Suprapubic skin (tissue), 4 donors: ENCODE measurements at places on chromosomes 12 and 14.

- no peak for DNase-seq
Observed at GRCh38 chr12:16218934-16219751, 58.3 kb downstream of the SLC15A5 start.

GRCh38 chr12:128910629-128911028 is 57.4 kb downstream of the GLT1D1 start:
- DNase-seq = no peak

- no peak for DNase-seq
Observed at GRCh38 chr12:3127832-3128231, 50.7 kb downstream of the TSPAN9 start.

DNA sequence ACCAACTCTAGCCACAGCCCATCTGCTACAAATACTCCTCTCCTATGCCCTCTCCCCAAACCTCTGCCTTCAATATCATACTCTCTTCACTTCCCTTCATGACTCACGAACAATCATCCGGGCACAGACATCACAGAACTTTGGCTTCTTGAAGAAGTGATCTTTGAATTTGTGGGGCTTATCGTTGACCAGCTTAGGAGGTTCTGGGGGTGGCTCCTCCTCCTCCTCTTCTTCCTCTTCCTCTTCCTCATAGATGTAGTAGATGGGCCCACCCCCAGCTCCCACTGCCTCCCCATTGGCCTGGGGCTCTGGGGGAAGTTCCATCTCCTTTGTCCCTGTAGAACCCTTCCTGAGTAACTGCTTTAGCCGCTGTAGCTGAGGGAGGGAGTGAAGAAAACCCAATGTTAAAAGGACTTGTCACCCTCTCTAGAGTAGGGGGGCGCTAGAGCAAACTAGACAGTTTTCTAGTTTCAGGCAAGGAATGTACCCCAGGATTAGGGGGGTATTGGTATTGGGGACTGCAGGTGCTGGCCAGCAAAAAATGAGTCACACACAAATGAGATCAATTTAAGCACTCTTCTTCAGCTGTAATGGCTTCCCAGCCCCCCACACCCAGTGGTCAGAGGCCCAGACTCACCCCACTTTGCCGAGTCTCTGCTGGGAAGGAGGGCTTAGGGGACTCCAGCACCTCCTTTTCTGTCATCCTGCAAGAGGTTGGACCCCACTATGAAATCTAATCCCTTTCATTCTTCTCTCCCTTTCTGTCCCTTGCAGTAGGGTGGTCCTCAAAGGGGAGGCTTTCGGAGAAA is 1.8 kb downstream of the STAC3 start:
- no peak for DNase-seq

DNA sequence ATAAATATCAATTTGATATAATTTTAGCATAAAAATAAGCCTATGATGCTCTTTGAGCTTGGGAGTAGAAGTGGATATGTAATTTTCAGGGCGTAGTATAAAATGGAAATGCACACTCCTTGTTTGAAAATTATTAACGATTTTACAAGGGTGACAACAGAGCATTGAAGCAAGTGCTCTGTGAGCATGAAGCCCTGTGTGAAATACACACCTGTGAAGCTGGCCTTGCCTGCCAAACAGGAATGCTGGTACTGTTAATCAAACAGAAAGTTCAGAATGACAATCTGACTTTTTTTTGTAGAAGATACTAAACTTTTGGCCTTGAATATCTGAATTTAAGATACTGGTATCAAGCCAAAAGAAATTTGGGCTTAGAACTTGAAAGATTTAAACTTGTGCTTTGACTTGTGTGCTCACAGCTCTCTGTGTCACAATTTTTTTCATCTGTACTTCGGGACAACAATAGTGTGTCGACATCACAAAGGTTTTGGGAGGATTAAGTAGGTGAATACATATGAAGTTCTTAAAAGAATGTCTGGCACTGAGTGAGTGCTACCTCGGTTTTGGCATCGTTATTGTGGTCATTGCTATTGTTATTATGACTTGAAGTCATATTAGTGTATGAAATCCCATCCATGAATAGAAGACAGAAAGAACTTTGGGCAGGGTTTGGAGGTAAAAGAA is 47.3 kb downstream of the LRRK2 start:
- no peak for DNase-seq

GRCh38 chr12:24109381-24110039 is 160.0 kb upstream of the SOX5 start:
- DNase-seq = no peak

DNA sequence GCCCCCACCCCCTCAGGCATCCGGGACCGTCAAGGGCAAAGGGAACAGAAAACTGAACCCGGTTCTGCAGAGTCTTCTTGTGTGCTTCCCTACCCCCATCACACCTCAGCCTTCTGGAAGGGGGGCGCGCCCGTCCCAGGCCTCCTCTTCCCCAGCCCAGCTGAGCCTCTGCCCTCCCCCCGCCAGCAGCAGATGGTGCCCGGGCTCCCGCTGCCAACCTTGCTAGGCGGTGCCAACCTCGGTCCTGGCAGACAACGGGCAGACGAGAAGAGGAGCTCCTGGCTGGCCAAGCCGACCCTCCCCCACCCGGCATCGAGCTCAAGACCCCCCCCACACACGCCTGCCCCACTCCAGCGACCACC is 8.7 kb downstream of the STAC3 start:
- DNase-seq = peak; percentile 77

DNA sequence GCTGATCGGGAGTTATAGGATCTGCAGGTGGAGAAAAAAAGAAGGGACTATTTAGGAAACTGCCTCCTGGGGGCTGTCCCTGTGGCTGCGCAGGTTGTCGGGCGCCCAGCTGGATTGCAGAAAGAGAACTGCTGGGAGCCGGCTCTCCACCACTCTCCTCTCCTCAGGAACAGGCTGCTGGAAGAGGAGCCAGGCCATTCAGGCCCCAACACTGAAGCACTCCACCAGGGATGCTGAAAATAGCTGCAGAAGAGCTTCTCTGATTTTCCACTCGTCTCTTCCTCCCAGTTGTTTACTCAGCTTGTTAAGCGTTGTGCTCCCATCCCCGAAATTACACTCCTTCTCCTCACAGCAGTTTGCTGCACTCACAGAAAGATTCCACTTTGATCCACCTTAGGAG is 347.3 kb downstream of the GLT1D1 start:
- DNase-seq = no peak

GRCh38 chr12:3130057-3130830 is 53.1 kb downstream of the TSPAN9 start:
- no peak for DNase-seq

- DNase-seq = no peak
Observed at GRCh38 chr12:71640316-71640715, 23.3 kb downstream of the ZFC3H1 start.

DNA sequence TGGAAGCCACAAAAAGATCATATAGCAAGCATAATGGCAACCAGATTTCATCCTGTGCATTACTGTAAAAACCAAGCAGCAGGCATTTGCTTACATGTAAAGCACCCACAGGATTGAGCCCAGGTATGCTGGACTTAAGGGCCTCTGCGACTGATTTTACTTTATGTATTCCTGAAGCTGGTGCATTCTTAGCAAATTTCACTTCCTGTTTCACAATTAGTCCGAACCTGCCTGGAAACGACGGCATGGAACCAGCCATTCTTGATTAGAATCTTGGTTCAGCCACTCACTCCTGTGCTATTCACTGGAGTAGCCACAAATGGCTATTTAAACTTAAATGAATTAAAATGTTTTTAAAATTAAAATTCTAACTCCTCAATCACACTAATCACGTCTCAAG is 239.2 kb downstream of the NUAK1 start:
- DNase-seq = no peak

GRCh38 chr12:4168036-4168435 is 105.5 kb upstream of the CCND2 start:
- DNase-seq = no peak

DNA sequence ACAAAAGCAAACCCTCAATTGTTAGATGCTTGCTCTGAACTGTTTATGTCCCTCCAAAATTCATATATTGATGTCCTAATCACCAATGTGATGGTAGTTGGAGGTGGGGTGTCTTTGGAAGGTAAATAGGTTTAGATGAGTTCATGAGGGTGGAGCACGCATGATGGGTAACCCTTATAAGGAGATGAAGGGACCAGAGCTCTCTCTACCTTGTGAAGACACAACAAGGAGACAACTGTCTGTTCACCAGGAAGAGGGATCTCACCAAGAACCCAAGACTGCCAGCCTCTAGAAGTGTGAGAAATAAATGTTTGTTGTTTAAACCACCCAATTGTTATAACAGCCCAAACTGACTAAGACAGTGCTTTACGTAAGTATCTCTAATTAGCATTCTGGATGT is 27.0 kb downstream of the DHRS2 start:
- DNase-seq = no peak

GRCh38 chr14:68758301-68758700 is 34.6 kb downstream of the ZFP36L1 start:
- no peak for DNase-seq

GRCh38 chr12:119578112-119578511 is 15.5 kb upstream of the TMEM233 start:
- no peak for DNase-seq

- no peak for DNase-seq
Observed at GRCh38 chr12:104411826-104412641, 44.7 kb upstream of the CHST11 start.

- DNase-seq = no peak
Observed at GRCh38 chr12:31476437-31476836, 114.5 kb downstream of the DENND5B start.

GRCh38 chr12:27424631-27425230 is 21.8 kb upstream of the SMCO2 start:
- DNase-seq = no peak

DNA sequence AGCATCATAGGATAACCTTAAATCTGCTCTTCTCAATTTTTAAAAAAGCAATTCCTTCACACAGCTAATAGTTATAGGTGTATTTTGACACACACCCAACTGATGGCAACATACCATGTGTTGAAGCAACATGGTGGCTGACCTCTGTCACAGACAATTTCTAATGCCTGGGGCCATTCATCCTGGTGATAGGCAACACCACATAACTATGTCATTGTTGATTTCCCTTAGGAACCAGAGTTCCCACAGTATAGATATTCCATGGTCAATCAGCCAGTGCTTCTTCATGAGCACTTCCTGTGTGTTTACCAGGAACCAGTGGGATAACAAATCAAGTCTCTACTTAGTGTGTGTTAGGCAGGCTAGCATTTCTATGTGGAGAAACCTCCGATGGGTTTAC is 88.3 kb downstream of the FIGNL2 start:
- no peak for DNase-seq

GRCh38 chr12:39505023-39505422 is 62.1 kb upstream of the KIF21A start:
- no peak for DNase-seq

- no peak for DNase-seq
Observed at GRCh38 chr14:76413106-76413961, 37.4 kb downstream of the ESRRB start.

GRCh38 chr14:104341532-104342434 is 203.4 kb downstream of the KIF26A start:
- DNase-seq = no peak
